ENCODE measurements at places on chromosomes 16 and 17.

DNA sequence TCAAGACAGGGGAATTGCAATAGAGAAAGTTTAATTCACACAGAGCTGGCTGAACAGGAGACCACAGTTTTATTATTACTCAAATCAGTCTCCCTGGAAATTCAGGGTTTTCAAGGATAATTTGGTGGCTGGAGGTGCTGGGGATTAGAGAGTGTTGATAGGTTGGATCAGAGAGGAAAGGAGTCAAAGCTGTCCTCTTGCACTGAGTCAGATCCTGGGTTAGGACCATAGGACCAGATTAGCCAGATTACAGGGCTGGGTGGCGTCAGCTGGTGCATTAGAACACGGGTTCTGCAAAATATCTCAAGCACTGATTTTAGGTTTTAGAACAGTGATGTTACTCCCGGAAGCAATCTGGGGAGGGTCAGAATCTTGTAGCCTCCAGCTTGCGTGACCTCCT, 1.8 kb upstream of the NSMCE1 start:
- no peak for DNase-seq

DNA sequence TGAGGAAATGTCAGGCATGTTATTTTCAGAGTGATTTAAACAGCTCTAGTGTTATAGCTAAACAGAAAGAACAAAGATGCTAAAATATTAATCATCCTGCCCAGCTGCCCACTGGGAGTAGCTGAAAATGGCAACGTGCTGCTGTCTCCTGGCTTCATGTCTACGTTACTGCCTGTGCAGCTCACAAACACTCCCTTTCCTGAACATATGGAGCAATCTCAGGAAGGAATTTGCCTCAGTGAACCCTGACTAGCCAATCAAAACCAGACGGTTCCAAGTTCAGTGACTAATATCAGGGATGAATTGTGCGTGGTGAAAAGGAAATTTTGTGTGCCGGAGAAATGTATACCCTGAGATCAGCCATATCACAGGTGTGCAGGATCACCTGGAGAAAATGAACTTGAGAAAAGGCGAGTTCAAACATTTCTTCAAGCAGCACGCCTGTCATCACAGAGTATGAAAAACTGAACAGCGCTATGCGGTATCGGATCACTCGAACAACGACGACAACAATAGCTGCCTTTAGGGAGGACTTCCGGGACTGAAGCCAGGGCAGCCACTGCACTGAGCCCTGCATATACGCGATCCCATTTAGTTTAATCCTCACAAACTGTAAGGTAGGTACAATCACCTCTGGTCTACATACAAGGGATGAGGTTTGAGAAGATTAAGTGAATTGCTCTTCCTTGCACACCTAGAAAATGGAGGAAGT, 110.3 kb downstream of the STX8 start:
- DNase-seq = no peak

- no peak for DNase-seq
These were observed 35.4 kb upstream of the PABPN1L start for GRCh38 chr16:88901718-88902337.

DNA sequence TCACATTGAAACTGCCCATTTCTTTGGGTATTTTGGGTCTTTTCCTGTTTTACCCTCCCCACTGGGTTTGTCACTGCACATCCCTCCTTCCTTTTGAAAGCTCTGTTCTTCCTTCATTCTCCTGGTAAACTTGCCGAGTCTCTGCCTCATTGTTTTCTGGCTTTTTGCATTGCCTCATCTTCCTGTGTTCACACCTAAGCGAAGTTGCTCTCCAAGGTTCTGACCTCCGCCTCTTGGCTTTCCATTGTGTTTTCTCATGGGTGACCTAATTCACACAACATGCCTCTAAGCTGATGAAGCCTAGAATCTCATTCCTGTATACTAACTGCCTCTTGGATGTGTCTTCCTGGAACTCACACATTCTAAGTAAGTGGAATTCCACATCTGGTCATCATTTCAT, 1096.1 kb upstream of the EEF2KMT start:
- DNase-seq = no peak

DNA sequence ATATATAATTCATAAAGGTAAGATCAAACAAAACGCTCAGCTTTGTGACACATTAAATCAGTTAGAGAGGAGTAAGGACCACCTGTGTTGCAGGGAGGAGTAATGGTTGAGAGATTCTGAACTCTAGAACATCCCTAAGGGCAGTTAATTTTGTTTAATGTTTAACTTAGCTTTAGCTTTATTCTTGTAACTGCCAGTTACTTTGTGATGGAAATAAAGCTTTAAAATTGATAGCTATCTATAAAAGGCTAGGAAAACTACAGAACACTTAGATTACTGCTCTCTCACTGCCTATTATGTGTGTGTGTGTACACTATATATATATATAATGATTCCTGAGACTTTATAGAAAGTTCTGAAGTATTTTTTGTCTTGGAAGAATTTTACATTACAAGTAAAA, 37.8 kb downstream of the PTRH2 start:
- DNase-seq = no peak

- peak; percentile 62 for DNase-seq
These were observed 367 bp downstream of the MGRN1 start for GRCh38 chr16:4624827-4625559.

DNA sequence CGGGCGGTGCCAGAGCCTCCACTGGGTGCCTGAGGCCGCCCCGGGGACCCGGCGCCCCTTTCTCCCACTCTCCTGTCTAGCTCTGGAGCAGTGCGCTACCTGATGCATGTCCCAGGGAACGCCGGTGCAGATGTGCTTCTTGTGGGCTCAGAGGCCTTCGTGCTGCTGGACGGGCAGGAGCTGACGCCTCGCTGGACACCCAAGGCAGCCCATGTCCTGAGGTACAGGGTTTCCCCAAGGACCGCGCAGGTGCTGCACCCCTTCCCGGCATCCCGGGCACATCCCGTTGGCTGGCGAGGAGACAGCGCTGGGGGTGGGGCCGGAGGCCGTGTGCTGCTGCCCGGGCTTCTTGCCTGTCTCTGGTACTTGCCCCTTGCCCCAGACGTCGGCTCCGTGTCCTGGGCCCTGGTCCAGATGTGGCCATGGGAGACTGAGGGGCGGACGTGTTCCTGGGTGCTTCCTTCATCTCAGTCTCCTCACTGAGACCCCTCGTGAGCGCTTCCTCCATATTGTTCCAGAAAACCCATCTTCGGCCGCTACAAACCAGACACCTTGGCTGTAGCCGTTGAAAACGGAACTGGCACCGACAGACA, 12.5 kb downstream of the RGS11 start:
- no peak for DNase-seq

GRCh38 chr16:17397499-17397891, 73.3 kb downstream of the XYLT1 start:
- no peak for DNase-seq

GRCh38 chr17:4220655-4221054, 43.1 kb downstream of the ANKFY1 start:
- DNase-seq = no peak

- DNase-seq = no peak
These were observed 1.4 kb downstream of the CACNG5 start for GRCh38 chr17:66836063-66837005.

DNA sequence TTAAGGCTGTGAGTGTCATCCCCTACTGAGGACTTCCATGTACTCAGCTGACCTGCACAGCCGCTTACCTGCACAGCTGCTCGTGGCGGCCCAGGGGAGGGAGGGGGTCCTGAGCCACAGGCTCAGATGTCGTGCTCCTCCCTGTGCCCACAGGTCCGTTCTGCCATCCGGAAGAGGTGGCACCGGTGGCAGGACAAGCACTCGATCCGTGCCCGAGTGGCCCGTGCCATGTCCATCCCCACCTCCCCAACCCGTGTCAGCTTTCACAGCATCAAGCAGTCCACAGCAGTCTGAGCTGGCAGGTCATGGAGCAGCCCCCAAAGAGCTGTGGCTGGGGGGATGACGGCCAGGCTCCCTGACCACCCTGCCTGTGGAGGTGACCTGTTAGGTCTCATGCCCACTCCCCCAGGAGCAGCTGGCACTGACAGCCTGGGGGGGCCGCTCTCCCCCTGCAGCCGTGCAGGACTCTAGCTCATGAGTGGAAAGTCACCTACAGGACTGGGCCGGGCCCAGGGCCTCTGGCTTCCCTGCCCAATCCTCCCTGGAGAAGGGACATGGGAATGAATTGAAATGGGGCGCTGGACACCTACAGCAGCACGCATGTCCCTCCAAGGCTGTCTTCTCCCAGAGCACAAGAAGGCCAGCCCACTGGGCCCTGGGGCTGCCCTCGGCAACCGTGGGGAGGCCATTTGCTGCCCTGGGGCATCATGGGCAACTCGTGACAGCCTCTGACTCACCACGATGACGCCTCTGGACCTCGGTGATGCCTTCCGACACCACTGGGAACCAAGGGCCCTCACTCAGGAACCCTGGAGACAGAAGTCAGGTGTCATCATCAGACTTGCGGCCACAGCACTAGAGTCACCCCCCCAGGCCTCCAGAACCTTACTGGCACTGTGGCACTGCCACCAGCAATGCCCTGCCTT, 9.9 kb upstream of the SPPL2C start:
- no peak for DNase-seq

GRCh38 chr17:42642336-42642735, 16.7 kb upstream of the TUBG2 start:
- no peak for DNase-seq

- DNase-seq = no peak
These were observed 808 bp upstream of the BAHCC1 start for GRCh38 chr17:81394377-81394920.

DNA sequence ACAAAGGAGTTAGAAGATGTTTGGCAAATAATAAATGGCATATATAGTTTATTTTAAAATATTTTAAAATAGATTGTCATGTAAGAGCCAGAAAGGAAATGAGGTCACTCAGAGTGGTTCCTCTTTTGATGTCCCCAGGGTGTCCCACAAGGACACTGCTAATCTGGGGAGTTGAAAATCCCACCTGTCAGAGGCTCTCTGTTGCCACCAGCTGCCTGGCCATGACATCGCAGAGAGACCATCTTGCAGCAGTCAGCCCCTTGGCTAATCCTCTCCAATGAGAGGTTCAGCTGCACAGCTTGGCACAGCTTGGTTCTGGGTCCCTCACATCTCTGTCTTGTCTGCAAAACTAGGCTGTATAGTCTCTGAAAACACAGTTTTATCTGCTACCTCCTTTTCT, 11.0 kb upstream of the RBFOX1 start:
- DNase-seq = no peak

- DNase-seq = no peak
These were observed 32.9 kb downstream of the SYNRG start for GRCh38 chr17:37576281-37576680.

DNA sequence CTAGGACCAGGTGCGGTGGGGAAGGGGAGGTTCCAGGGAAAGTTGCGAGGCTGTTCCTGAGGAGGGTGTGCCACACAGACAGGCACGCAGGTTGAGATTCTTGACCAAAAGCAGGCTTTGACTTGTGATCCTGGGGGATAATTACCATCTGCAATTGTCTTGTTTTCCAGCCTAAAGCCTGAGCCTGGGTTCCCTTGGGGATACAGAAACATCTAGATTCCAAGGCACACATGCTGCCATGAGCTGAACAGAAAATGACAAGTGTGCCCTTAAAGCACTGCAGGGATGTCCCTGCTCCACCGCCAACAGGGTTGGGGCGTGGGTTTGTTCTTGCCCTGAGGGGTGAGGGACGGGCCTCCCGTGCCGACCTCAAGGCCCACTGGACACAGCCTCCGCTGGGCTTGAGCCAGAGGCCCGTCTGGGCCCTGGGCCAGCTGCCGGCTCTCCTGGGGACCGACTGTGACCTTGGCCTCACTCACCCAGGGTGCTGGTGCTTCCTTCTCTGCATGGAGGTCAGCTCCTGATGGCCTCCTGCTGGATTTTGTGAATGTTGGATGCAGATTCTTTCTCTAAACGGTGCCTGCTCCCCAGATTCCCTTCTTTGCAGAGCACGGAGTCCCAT, 14.0 kb downstream of the CA5A start:
- no peak for DNase-seq

DNA sequence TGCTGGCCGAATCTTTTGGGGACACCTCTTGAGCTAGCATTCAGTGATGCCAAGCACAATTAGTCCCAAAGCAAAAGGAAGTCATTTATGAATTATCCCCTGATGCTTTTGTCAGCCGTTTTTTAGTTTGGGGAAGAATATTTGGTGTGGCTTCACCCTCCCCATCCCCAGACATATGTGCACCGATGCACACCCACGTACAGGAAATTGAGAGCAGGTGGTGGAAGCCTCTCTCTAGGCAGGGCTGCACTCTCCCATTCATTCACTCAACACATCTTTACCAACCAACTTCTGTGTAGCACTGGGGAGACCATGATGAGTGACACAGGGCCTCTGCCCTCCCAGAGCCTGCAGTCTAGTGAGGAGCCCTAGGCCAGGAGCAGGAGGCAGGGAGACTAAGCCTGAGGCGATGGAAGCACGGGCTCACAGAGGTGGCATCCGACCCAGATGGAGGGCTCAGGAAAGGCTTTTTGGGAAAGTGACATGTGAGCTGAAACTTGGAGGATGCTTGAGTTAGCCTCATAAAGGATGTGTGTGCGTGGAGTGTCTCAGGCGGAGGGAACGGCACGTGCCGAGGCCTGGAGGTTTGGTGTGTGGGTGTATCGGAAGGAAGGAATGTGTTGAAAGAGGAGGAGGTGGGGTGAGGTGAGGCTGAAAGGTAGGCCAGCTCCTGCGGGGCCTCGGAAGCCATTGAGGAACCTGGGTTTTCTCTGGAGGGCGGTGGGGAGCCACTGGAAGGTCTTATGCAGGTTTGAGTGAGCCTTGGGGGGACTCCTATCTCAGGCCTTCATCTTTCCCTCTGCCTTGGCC, 43.8 kb downstream of the PSME3IP1 start:
- peak; percentile 30 for DNase-seq

DNA sequence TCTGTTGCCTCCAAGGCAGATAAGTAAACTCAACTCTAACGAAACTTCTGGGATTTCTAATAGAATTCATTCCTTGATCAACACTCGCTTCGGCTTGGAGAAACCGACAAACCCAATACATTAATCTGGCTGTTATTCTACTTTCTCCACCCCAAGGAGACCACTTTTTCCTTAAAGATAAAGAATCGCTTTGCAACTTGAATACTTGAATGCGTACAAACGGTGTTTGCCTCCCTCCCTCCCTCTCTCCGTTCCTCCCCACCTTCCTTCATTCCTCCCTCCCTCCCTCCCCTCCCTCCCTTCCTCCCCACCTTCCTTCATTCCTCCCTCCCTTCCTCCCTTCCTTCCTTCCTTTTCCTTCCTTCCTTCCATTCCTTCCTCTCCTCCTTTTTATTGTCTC, 432.6 kb downstream of the HAPSTR1 start:
- no peak for DNase-seq

- no peak for DNase-seq
These were observed 70.5 kb upstream of the DHX40 start for GRCh38 chr17:59494757-59495368.

- DNase-seq = no peak
These were observed 86.6 kb downstream of the SNX11 start for GRCh38 chr17:48194097-48194550.

DNA sequence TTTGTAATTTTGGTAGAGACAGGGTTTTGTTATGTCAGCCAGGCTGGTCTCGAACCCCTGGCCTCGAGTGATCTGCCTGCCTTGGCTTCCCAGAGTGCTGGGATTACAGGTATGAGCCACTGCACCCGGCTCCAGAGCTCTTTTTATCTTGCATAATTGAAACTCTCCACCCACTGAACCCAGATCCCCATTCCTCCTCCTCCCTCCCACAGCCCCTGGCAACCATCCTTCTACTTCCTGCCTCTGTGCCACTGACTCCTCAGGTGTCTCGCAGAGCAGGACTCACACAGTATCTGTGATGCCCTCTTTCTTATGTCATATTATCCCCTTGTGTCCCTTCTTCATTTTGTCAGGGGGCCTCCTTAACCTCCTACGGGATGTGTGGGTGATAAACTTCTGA, 340.7 kb downstream of the SLC39A11 start:
- no peak for DNase-seq

GRCh38 chr16:84308120-84308519, 13.4 kb downstream of the WFDC1 start:
- DNase-seq = no peak

GRCh38 chr17:75649687-75650086, 16.5 kb downstream of the SMIM5 start:
- no peak for DNase-seq

Data from activated CD4-positive, alpha-beta T cell treated with anti-CD3 and anti-CD28 coated beads for 4 hours (primary cell).